ENCODE measurements at places on chromosomes 5 and 9. TPM values are rescaled to one million over a fixed set of nuclear protein-coding genes. Genes with fewer than 3 reads are reported as not detected.

ARID3C gene
- total RNA-seq, result 0.37 TPM

PCDHGA10 gene
- 11.7 TPM for total RNA-seq

DNA sequence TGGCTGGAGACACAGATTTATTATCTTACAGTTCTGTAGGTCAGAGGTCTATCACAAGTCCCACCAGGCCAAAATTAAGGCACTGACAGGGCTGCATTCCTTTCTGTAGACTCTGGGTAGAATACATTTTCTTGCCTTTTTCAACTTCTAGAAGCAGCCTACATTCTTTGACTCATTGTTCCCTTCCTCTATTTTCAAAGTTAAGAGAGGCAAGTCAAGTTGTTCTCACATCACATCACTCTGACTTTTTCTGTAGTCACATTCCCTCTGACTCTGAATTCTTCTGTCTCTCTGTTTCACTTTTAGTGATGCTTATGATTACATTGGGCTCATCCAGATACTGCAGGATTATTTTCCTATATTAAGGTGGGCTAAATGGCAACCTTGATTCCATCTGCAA, 119.0 kb downstream of the MELK start:
- DNase-seq, result no peak
- H3K4me3 ChIP-seq, result no peak overlapping the region
- no peaks in the 10 kb centered on the region for H3K27me3 ChIP-seq
- H3K36me3 ChIP-seq, result no peaks in the 10 kb centered on the region
- no peak overlapping the region for H3K27ac ChIP-seq

- DNase-seq, result no peak
- H3K4me1 ChIP-seq, result peaks cover 50% of the 10 kb centered on the region
- no peak overlapping the region for H3K27ac ChIP-seq
- no peaks in the 10 kb centered on the region for H3K36me3 ChIP-seq
- no peaks in the 10 kb centered on the region for H3K27me3 ChIP-seq
Measured at GRCh38 chr5:78633700-78634099, 14.9 kb downstream of the LHFPL2 start.

DNA sequence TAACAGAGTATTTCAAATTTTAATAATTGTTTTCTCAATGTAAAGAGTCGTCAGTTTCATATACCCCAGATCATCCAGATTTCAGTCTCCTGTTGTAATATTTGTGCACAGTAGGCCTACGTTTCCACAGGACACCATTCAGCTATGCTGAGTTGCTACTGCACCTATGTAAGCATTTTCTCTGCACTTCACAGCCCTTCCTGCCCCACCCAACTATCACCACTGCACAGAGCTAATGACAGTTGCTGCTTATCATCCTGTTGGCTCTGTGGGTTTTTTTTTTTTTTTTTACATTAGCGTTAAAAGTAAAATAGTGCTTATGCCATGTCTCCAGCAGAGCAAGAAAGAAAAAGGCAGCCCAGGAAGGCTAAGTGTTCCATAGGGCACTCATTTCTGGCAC, 5.9 kb upstream of the PRKACG start:
- H3K27me3 ChIP-seq, result no peaks in the 10 kb centered on the region
- no peak for DNase-seq
- no peaks in the 10 kb centered on the region for H3K4me1 ChIP-seq
- no peaks in the 10 kb centered on the region for H3K36me3 ChIP-seq
- no peak overlapping the region for H3K27ac ChIP-seq
- no peak overlapping the region for H3K4me3 ChIP-seq

GRCh38 chr9:125183054-125183453, 6.5 kb downstream of the PPP6C start:
- no peaks in the 10 kb centered on the region for H3K27me3 ChIP-seq
- DNase-seq, result no peak

DNA sequence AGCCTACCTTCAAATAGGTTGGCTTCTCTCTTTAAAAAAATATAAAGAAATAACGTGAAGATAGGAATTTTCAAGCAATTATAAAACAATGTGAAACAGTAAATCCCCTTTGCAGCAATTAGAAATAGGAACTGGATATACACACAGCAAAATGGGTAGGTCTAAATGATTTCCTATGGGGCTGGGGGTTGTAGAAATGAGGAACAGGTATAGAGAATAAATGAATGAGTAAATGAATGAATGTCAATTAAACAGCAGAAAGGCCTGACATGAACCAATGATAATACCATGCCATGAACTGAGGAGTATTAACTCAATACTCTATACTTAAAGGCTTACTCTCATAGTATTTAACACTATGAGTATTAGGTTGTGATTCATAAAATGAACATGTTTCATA, 21.6 kb downstream of the SSBP2 start:
- no peaks in the 10 kb centered on the region for H3K36me3 ChIP-seq
- no peaks in the 10 kb centered on the region for H3K4me1 ChIP-seq
- no peaks in the 10 kb centered on the region for H3K27me3 ChIP-seq
- no peak overlapping the region for H3K4me3 ChIP-seq
- H3K27ac ChIP-seq, result no peak overlapping the region

GRCh38 chr9:85064811-85065371, 395.4 kb downstream of the NTRK2 start:
- no peaks in the 10 kb centered on the region for H3K36me3 ChIP-seq
- H3K27ac ChIP-seq, result no peak overlapping the region
- DNase-seq, result no peak
- no peak overlapping the region for H3K4me3 ChIP-seq
